ENCODE measurements at places on chromosomes 1 and 21.

DNA sequence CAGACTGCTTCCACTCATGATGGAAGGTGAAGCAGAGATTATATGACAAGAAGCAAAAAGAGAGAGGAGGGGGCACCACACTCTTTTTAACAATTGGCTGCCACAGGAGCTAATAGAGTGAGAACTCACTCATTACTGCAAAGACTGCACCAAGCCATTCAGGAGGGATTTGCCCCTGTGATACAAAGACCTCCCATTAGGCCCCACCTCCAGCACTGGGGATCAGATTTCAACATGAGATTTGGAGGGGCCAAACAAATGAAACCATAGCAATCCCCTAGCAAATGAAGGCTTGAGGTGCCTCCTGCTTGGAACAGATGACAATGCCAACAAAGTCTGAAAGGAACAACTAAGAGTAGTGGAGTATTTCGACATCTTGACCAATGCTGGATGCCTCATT, 122.5 kb upstream of the COA6 start:
- DNase-seq = no peak

DNA sequence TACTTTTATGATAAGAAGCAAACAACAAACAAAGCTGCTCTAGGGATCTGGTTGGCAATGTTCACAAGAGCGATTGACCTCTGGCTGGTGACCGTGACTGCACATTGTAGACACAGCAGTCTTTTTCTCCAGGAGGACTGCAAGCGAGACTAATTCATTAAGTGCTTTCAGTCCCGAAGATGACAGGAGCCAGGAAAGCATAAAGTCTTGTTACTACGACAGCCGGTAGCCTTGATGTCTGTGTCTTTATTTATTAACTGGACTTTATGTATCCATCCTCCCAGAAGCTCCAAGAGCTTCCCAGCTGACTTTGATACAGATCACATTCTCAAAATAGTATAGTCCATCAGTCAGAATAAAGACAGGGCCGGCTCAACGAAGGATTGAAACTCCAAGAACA, 18.2 kb downstream of the FAM163A start:
- no peak for DNase-seq

DNA sequence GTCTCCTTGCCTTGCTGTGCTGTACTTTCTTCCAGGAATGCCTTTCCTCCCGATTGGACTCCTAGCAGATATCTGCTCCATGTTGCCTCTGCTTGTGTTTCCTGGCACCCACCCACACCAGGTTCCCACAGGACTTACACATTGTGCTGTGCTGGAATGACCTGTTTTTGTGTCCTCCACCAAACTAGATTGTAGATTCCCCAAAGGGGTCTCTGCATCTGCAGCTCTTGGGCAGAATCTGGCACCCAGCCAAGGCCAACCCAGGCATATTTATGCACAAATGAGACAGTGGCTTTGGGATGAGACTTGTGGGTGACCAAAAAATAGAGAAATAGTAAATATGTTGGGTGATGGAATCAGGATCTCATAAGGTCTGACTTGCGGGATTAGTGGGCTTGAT, 278.2 kb downstream of the RRAGC start:
- no peak for DNase-seq

- no peak for DNase-seq
Measured at GRCh38 chr1:58689167-58689566, 10.7 kb downstream of the MYSM1 start.

DNA sequence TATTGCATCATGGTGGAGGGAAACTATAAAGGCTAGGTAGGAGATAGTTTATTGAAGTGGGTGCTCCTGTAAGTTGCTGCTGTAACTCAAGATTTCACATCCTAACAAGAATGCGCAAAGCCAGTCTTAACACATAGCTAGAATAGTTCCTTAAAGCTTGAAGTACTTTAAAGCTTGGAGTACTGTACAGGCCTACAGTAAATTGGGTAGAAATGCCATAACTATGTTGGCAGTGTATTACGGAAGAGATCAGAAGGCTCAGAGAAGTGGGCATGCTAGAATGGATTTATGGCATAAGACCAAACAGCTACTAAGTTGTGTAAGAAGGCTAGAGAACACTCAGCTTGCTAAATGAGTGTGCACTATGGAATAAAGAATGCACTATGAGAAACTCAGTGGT, 44.5 kb downstream of the DMRTA2 start:
- DNase-seq = no peak

- peak; percentile 47 for DNase-seq
Measured at GRCh38 chr21:14675774-14676530, 129.8 kb upstream of the SAMSN1 start.

DNA sequence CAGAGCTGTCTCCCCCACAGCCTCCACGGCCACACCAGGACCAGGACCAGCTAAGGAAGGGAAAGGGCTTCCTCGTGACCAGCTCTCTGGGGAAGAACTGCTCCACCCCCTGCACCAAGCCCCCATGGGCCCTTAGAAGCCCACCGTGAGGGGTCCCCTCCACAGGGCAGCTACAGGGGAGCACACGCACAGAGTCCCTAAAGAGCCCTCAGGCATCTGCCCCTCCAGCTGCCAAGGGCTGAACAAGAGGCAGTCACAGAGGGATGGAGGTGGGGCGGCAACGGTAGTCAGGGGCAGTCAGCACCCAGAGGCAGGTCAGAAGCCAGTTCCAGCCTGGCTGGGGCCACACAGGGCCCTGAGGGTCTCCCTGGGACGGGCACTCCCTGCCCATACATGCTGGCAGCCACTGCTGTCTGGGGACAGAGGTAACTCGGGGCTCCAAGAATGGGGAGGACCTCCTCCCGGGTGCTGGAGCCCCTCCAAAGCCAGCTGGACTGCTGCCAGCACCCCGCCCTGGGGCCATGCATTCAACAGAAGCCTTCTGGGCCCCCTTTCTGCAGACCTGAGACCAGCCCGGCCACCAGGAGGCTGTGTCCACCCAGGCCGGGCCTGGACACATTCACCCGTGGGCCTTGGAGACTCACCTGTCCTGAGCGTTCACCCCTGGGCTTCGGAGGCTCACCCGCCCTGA, 18.7 kb downstream of the SLC19A1 start:
- DNase-seq = no peak

DNA sequence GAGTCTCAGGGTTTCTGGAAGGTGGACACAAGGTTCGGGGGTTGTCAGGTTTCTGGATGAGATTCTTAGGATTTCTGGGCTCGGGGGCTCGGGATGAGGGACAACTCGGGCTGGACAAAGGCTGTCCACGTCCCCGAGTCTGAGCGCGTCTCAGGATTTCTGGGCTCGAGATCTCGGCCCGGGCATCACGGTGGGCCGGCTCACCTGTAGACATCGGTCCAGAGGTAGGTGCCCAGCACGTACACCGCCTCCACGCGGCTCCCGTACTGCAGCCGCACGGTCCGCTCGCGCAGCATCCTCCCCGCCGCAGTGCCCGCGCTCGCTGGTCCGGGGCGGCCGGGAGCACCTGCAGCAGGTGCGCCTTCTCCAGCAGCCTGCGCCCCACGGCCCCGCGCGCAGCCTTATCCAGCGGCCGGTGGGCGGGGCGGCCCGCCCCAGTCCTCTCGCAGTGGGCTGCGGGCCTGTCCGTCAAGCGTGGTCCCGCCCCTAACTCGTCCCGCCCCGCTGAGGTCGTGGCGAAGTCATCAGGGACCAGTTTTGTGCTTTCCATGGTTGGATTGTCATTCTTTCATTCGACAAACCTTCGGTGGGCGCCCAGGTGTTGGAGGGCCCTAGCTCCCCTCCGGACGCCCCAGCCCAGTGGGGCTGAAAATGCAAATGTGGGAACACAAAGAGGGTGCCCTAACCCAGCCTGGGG, at the start of gene PADI2:
TSS of gene PADI2 (minus strand) at position 376 of the 697 bp plus-strand sequence. CDS start at position 296, 80 bp downstream.
- DNase-seq = peak; percentile 78

- no peak for DNase-seq
Measured at GRCh38 chr1:94496076-94496755, 45.3 kb downstream of the F3 start.

GRCh38 chr1:204678721-204679475, 6.6 kb downstream of the LRRN2 start:
- no peak for DNase-seq

Measured in inflammatory macrophage treated with lipopolysaccharide for 4 hours (primary cell).